ENCODE measurements at places on chromosomes 11 and 22. TPM values are rescaled to one million over a fixed set of nuclear protein-coding genes. Genes with fewer than 3 reads are reported as not detected.

GRCh38 chr22:48475661-48476345 lies 1351.9 kb downstream of the BRD1 start:
- no peak overlapping the region for H3K4me3 ChIP-seq
- H3K4me1 ChIP-seq: no peaks in the 10 kb centered on the region
- no peaks in the 10 kb centered on the region for H3K27me3 ChIP-seq
- no peaks in the 10 kb centered on the region for H3K36me3 ChIP-seq
- no peak overlapping the region for H3K27ac ChIP-seq

GRCh38 chr11:8681837-8682302 lies 595 bp downstream of the TRIM66 start:
- DNase-seq: no peak
- peak overlapping the region; percentile 98 for H3K27ac ChIP-seq
- H3K4me1 ChIP-seq: peaks cover 6% of the 10 kb centered on the region
- no peaks in the 10 kb centered on the region for H3K36me3 ChIP-seq

DNA sequence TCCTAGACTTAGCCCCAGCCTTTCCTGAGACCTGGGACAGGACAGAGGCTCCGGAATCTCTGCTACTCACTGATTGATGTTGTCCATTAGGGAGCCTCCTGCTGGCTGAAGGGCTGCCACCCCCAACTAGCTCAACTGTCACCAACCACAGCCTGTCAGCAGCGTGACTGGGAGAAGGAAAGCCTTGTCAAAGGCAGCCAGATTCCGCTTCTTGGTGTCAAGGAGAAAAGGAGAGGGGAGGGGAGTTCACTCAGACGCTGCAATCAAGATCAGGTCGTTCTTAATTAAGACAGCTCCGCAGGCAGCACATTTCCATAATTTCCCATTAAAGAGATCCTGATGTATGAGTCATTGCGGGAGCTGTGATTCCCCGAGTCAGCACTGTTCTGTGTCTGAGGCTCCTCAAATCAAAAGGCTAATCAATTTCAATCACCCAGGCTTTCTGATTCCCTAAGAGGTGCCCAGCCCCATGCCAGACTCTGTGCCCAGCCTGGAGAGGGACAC lies 152.8 kb upstream of the ZBED5 start:
- H3K27me3 ChIP-seq: no peaks in the 10 kb centered on the region
- no peaks in the 10 kb centered on the region for H3K36me3 ChIP-seq
- no peak overlapping the region for H3K4me3 ChIP-seq
- no peak overlapping the region for H3K27ac ChIP-seq
- H3K4me1 ChIP-seq: no peaks in the 10 kb centered on the region

The KDM4E gene
- not detected for total RNA-seq

DNA sequence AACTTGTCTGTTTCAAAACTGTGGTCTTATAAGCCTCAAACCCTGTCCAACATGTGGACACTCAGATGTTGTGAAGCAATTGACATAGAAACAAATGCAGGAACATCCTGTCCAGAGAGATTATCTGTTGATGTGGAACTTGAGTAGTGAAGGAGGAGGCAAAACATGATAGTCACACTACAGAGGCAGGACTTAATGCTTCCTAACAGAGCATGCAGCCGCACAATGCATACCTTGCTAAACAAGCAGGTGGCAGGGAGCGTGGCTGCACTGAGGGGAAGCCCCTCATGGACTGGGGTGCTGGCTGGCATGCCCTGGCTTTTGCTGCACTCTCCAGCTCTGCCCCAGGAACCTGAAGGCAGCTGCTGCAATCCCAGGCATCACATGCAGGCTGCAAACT lies 5.3 kb downstream of the C22orf39 start:
- H3K36me3 ChIP-seq: no peaks in the 10 kb centered on the region
- no peaks in the 10 kb centered on the region for H3K27me3 ChIP-seq
- H3K4me1 ChIP-seq: peaks cover 8% of the 10 kb centered on the region

GRCh38 chr22:24146194-24146616 lies 35.1 kb upstream of the SUSD2 start:
- peaks cover 40% of the 10 kb centered on the region for H3K4me1 ChIP-seq
- peak overlapping the region; percentile 93 for H3K27ac ChIP-seq
- no peaks in the 10 kb centered on the region for H3K27me3 ChIP-seq
- no peaks in the 10 kb centered on the region for H3K36me3 ChIP-seq
- DNase-seq: peak; percentile 39
- H3K4me3 ChIP-seq: no peak overlapping the region

GRCh38 chr22:35393116-35394010 lies 6.6 kb upstream of the MCM5 start:
- no peaks in the 10 kb centered on the region for H3K27me3 ChIP-seq
- no peak overlapping the region for H3K4me3 ChIP-seq
- DNase-seq: no peak
- H3K4me1 ChIP-seq: no peaks in the 10 kb centered on the region
- no peaks in the 10 kb centered on the region for H3K36me3 ChIP-seq

The CNTN5 gene
- not detected for total RNA-seq
